EL (cell line): ENCODE measurements at places on chromosomes 16 and 17.

DNA sequence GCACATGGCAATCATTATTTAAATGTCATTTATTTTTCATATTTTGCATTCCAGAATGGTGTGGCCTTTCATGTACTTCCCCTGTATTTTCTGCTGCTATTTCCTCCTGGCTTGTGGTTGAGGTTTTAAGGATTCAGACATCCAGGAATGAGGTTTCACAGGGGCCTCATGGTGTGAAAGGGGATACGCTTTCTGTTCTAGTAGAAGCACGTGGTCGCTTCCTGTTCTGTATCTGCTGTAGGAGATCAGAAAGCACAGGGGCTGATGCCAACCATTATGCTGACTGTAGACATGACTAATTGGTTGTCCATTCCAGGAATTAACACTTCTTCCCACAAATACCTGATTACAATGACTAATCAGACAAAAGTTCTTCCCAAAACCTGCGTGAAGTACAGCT lies 405.9 kb downstream of the SHISA9 start:
- DNase-seq = peak; percentile 49

GRCh38 chr16:66432429-66432828 lies 5.3 kb downstream of the BEAN1 start:
- no peak for DNase-seq

DNA sequence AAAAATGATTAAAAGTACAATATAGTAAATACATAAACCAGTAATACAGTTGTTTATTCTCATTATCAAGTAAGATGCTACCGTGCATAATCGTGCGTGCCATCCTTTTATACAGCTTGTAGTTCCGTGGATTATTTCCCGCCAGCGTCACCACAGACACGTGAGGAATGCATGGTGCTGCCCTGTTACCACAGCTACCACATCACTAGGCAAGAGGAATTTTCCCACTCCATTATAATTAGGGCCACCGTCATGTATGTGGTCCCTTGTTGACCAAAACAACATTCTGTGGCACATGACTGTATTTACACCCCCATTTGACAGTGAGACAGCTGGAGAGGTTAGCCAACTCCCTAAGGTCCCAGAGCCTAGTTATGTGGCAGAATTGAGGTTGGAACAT lies 30.5 kb upstream of the LGALS9 start:
- no peak for DNase-seq

DNA sequence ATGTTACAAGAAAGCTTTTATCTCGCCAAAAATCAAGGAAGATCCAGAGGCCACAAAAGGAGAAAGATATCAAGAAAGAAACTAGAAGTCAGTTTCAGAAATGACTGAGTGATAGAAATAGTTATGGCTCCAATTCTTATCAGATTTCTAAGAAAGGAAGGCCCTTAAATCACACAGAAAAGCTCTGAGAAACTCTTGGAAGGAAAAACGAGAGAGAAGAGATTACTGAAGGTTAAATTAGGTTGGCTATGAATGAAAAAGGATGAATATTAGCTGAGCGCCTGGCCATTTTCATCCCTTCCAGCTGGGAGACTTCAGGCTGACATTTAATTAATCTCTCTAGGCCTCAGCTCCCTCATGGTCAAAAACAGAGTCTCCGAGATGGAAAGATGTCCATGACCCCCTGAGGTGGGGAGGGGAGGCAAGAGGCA lies 72.3 kb downstream of the CYTH1 start:
- no peak for DNase-seq
